Astrocyte of the hippocampus (primary cell): ENCODE measurements at places on chromosomes 11 and 22.

- DNase-seq = no peak
These were observed 11.5 kb downstream of the C11orf91 start for GRCh38 chr11:33689085-33689484.

DNA sequence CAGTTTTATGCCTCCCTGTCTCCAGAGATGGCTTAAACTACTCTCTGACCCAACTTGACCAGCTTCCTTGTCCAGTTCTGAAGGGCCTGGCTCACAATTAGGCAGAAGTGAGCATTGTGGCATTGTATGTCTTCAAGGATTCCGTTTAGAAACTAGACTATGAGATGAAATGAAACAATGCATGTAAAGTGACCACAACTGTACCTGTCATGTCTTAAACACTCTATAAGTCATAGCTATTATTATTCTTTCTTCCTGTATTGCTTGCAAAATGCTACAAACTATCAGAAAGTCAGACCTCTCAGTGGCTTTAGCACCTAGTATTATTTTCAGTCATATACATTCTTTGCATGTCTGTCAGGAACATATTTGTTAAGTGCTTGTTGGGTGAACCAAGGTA lies 127.9 kb upstream of the MTMR2 start:
- DNase-seq = no peak

DNA sequence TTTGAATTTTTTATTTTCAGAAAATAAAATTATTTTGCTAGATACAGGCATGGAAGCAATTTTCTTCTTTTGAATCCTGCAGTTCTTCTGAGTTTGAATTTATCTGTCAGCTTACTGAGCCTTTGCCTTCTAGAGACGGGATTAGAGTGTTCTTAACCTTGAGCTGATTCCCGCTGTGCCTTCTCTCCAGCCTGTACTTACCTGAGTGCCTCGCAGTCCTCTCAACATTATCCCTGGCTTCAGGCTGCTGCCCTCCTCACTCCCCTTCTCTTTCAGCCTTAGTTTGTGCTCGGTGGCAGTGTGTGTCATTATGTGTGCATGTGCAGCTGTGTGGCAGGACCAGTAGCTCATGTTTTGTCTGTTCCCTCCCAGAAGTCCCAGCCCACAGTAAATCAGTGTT lies 24.3 kb downstream of the OSBP2 start:
- no peak for DNase-seq

GRCh38 chr11:132943706-132944568 lies 588.4 kb downstream of the OPCML start:
- peak; percentile 60 for DNase-seq

- DNase-seq = peak; percentile 80
These were observed 56.6 kb downstream of the LMO2 start for GRCh38 chr11:33835143-33835878.

DNA sequence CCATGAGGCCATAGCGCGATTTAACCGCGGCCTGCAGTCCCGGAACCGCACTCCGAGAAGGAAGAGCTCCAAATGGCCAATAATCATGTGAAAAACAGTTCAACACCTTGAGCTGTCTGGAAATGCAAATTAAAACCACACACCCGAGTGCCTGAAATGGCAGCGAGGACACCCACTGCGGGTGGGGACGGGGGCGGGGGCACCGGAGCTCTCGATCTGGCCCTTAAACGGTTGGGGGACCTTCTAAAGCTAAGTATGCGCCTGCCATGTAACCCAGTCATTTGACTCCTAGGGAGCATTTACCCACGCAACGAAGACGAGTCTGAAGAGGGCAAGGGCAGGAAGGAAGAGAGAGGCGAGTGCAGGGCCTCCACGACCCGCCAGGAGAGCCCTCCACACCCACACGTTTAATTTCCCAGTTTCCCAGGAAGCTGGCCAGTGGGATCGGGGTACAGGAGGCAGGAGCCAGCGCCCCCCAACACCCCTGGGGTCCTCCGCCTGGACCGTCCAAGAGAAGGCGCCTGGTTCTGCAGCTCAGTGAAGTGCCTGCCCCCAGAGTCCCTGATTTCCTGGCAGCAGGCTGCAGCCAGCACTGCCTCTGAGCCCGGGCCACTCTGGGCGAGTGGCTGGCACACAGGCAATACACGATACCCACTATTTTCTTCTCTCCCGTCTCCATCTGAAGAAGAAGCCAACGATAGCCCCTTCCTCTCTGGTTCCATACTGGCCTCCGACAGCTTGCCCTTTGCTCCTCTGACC lies 1.7 kb downstream of the TTLL8 start:
- DNase-seq = no peak

- DNase-seq = peak; percentile 57
These were observed 38.5 kb downstream of the OSBP2 start for GRCh38 chr22:30733181-30733631.

DNA sequence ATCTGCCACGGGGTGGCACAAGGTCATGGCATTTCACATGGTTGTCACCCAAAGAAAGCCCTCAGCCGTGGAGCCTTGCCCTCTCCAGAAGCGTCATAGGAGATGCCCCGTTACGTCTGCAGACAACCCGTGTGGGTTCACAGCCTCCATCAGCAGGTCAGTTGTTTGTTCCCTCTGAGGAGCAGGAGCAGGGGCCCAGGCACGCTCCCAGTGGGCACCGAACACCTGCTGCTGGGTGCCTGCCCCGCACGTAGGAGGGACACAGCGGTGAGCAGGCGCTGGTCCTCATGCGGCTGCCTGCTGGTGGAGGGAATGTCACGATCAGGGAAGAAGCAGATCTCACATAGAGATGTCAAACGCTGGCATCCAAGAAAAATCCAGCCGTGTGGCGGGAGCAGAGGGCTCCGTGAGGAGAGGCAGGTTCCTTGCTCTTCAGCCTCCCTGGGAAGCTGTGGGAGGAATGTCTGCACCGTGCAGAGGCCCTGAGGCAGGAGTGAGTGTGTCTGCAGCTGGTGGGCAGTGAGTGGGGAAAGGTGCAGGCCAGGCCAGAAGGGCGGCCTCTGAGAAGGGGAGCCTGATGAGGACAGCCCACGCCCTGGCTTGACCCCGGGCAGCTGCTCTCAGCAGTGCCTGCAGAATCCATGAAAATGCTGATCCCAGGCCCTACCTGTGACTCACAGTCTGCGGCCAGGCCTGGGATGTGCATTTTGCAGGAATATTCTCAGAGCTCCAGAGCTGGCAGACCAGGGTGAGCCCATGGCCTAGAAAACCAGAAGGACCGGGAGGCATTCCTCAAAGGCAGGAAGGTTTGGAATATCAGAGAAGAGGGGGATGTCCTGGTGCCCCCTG lies 36.4 kb upstream of the TH start:
- no peak for DNase-seq

GRCh38 chr11:7050191-7050590 lies 29.9 kb downstream of the NLRP14 start:
- no peak for DNase-seq

GRCh38 chr11:123357990-123358827 lies 71.9 kb upstream of the GRAMD1B start:
- DNase-seq = peak; percentile 42

- DNase-seq = peak; percentile 70
These were observed 16.8 kb downstream of the EXT2 start for GRCh38 chr11:44112091-44112821.

- DNase-seq = no peak
These were observed 62.5 kb downstream of the MTMR3 start for GRCh38 chr22:29945435-29945834.

GRCh38 chr11:71171576-71171975 lies 80.8 kb downstream of the SHANK2 start:
- DNase-seq = no peak

DNA sequence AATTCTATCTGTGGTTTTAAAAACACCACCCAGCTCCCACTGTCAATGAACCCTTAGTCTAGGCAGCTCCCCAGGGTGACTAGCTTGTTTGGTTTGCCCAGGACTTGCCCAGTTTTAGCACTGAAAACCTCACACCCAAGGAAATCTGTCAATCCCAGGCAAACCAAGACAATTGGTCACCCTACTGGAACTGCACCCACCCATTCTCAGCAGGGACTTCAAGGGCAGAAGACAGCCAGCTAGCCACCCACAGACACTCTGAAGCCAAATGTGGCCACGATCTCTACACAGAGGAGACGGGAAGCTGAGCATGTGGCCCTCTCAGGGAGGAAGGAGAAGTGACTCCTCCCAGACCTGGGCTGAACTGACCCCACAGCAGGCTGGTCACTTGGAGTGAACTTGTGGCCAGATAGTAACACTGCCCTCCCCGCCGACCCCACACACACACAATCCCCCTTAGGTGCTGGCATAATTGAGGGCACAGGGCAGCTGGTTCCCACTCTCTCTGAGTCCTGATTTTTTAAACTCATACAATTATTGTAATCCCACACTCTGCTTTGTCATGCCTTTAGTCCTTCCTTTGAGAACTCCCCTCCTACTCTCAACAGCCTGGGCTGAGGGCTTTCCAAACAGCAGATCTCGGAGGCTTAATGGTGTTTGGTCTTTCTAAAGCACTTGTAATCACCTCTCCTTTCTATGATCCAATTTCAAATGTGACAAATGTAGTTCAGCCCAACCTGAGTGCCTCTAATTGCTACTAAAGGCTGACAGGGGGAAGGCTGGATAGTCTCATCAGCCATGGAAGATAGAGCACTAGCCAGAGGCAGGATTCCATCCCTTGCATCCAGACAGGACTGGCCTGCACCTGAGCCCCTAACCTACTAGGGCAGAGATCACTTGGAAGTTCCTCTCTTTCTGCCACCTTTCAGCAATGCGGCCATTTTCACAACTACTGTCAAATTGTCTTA lies 74.7 kb upstream of the DRD2 start:
- peak; percentile 35 for DNase-seq

DNA sequence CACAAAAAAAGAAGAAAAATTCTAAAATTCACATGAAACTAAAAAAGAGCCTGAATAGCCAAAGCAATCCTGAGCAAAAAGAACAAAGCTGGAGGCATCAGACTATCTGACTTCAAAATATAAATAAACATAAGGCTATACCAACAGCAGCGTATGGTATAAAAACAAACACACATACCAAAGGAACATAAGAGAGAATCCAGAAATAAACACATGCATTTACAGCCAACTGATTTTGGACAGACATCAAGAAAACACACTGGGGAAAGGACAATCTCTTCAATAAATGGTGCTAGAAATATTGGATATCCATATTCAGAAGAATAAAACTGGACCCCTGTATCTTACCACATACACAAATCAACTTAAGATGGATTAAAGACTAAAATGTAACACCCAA lies 2.8 kb upstream of the MTMR2 start:
- no peak for DNase-seq

DNA sequence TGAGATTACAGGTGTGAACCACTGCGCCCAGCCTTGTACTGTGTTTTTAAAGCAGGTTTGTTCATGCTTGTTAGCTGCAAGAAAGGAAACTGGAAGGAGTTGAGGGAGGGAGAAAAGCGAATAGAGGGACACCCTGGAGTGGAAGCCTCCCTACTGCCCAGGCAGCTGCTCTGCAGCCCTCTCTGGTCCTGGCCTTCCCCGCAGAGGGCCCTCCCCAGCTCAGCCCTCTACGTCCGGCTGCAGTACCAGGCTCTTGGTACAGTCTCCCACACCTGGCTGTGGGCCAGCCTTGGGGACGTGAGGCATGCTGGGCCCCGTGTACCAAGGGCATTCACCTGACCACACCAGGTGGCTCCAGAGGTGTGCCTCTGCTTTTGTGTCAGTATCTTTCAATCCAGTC lies 70.8 kb downstream of the MED15 start:
- no peak for DNase-seq

DNA sequence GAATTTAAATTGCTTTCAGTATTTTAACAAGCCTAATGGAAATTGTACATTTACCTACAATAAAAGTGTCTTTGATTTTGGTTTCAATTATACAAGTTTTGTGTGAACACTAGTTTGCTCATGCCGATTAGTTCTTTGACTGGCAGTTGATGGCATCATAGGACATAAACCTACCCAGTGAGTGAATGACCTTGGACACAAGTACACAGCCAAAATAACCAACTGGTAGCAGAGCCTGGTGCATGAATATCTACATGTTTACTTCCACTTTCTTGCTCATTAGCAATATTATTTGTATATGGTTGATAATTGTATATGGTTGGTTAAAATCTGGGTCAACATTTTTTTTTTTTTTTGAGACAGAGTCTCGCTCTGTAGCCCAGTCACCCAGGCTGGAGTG lies 37.8 kb downstream of the STIM1 start:
- DNase-seq = no peak

- no peak for DNase-seq
These were observed 6.9 kb downstream of the OSBPL5 start for GRCh38 chr11:3158131-3158591.

DNA sequence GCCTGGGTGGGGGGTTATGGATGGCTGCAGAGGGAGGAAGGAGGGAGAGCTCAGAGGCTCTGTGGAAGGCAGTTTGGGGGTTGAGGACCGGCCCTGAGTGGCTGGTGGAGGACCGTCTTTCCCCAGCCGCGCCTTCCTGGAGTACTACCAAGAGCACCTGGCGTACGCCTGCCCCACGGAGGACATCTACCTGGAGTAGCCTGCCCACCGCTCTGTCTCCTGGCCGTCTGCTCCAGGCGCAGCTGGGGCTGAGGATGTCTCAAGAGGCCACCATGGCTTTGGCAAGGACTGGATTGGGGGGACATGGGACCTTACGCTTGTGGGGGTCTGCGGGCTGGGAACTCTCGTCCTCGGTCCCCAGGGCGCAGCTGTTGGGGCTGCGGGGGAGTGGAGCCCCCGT lies 10.0 kb downstream of the MAPK8IP2 start:
- DNase-seq = no peak

DNA sequence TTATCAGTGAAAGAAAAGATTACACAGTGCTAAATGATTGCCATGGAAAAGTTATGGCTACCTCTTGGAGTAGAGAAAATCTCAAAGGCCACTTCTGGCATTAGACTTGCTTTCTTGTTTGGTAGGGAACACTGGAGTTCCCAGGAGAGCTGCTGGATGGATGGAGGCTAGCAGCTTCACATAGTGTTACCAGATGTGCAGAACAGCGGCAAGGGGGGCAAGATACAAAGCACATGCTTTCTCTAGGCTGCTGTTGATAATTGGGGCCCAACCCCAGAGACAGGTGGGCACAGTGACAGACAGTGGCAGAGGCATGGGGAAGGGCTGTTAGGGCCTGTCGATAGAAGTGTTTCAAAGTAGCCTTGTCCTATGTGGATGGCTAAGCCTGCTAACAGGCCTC lies 94.9 kb downstream of the DBX1 start:
- DNase-seq = no peak

- DNase-seq = peak; percentile 22
These were observed 2.4 kb upstream of the MMP13 start for GRCh38 chr11:102957953-102958352.

- DNase-seq = no peak
These were observed 22.1 kb downstream of the SRPRA start for GRCh38 chr11:126246636-126247035.

DNA sequence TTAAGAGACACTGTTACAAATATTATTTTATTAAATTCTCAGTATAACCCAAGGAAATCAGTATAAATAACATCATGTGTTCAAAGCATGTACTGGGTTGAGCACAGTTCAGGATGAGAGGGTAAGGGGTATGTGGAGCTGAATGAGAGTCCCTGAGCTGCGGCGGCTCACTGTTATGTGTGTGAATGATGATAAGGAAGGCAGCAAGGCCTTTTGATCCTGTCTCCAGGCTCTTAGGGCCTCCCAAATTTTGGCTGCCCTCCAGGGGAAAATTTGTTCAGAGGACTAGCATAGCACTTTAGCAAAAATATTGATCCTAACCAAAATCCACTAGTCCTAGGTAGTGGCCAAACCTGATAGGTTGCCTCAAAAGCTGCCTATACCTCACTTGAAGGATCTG lies 86.1 kb upstream of the SPON1 start:
- DNase-seq = no peak

- DNase-seq = no peak
These were observed 14.1 kb downstream of the DEAF1 start for GRCh38 chr11:680970-681369.

- no peak for DNase-seq
These were observed 44.6 kb upstream of the EHF start for GRCh38 chr11:34576331-34576730.
